ENCODE measurements at places on chromosomes 4 and X.
A peak's percentile ranks its signal among the peaks of the same experiment; 100 is the strongest.

DNA sequence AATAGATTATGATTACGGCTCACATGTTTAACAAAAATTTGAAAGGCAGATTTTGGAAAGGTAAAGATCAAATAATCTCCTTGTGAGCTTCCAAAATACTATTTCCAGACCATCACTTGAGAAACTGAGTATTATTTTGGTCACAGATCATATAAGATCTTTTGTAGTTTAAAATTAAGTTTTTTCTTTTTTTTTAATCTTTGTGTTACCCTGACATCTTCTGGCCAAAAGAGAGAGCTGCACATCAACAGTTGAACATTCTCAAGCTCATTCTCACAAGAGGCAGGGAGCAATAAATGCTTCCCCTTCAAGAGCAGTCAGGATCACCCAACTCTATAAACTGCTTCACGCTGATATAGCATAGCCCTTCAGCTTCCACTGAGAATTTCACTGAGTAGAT, 15.9 kb downstream of the TMEM192 start:
- peak; percentile 36 for DNase-seq

DNA sequence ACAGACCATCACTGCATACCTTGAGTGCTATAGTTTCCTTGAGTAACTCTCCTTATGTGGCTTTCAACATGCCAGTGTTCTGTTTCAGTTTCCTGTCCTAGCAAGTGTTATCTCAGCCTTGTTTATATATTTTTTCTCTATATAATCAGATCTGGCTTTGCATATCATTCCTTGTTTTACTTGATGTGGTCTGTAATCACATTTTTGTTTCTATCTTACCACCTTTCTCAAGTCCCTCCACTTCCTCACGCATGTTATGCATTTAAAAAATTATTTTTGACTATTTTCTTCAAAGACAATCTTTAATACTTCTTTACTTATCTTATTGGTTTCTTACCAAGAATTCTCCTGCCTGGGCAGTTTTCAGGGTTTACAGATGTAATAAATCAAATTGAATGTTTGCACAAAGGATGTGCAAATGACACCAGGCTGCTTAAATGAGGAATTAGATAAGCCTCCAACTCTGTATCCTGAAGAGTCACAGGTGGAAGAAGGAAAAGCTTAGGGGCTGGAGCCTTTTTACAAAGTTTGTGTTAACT, 351.2 kb downstream of the BMPR1B start:
- DNase-seq: no peak

- no peak for DNase-seq
These were observed 2.9 kb downstream of the STIM2 start for GRCh38 chr4:26863512-26863911.

GRCh38 chrX:16207634-16208033, 40.4 kb downstream of the MAGEB17 start:
- DNase-seq: no peak

DNA sequence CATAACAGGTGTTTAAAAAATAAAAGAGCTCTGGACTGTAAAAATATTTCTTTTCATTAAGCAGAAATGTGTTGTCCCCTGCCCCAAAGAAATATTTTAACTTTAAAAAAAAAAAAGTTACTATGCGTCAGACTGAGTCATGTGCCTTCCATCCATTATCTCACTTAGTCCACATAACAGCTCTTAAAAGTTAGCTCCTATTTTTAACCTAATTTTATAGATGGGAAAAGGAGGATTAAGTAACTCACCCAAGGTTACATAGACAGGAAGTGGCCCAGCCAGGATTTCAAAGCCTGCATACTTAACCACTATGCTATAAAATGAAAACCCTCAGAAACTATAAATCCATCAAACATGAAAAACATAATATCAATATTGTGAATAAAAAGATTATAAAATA, 97.7 kb downstream of the MANBA start:
- no peak for DNase-seq

DNA sequence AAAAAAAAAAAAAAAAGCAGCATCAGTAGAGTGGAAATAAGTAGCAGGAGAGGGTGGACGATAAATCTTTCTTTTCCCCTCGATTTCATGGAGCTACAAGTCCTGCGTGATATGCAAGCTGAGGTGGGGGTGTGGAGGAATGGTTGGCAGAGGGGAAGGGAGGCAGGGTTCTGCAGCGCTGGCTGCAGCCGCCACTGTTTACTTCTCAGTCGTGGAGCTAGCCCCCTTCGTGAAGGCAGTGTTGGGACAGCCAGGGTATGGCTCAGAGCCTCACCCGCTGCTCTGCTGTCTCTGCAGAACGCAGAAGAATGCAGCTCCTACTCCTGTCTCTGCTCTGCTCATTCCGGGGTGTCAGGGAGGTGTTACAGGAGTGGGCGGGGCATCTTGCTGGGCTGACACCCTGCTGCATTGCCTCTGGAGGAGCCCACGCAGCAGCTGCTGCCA, 140.6 kb downstream of the GPM6A start:
- peak; percentile 34 for DNase-seq

DNA sequence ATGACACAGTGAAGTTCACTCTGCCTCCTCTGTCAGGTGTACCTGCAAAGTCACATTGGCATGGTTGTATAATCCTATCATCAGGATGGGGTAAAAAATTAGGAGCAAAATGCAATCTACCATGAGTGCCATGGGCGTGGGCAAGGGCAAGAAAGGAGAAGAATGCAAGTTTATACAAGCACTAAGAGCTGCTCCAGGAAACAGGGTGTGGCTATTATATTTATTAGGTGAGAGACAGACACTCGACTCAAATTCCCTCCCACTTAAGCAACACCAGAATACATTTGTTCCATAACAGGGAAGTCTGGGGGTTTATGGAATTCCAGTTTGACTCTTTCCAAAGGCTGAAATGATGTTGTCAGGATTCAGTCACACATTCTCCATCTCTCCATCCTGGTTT, 378.8 kb downstream of the BCOR start:
- DNase-seq: no peak

DNA sequence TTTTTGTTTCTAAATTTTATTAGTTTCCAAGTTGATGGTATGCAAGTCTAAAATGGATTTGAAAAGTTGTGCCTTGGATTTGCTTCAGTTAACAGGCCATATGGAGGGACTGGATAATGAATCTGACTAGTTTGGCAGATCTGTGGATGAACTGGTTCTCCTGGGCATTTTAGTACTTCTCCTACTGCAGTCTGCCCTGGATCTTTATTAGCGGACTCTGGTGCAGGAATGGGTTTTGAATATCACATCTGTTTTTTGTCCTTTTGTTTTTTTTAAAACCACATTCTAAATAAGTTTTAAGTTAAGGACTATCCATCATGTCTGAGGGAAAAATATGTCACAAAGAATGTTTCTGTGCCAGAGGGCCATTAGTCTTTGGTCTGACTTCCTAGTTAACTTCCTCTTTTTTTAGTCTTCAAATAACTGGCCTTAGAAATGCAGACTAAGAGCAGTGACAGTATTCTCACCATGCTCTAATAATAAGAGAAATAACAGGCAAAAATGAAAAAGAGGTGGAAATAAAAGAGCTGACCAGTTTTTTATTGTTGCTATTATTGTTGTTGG, 13.9 kb upstream of the DCK start:
- DNase-seq: no peak

- DNase-seq: no peak
These were observed 26.1 kb downstream of the RNF4 start for GRCh38 chr4:2494992-2495391.

- DNase-seq: peak; percentile 20
These were observed 1.9 kb downstream of the STK26 start for GRCh38 chrX:132025041-132025440.

DNA sequence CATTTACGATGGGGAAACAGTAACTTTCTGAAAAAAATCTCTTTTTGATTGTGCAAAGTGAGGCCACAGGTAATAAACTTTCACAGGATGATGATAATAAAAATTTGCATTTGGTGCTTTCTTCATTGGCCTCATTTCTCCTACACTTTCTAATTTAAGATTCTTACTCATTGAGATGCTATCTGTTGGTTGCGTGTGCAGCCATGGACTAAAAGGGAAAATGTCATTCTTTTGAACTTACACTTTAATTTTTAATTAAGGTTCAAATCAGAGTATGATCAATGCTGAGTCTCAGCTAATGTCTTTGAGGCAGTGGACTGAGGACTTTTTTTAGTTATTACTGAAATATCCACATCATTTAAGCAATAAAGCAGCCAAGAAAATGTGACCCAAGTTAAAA, 87.6 kb downstream of the SEL1L3 start:
- DNase-seq: no peak

DNA sequence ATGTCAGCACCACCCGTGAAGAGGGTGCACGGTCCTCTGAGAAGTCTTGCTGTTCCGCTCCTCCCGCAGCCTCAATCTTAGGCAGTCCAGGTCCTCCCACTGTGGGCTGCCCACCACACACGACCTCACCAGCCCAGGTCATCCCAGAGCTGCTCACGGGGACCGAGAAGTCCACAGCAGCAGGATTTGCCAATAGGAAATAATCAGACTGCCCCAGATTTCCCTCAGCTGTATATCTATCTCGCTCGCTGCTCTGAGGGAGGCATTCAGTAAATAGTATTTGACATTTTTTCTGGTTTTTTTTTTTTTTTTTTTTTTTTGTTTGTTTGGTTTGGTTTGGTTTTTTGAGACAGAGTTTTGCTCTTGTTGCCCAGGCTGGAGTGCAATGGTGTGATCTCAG, 83.8 kb downstream of the STOX2 start:
- no peak for DNase-seq

DNA sequence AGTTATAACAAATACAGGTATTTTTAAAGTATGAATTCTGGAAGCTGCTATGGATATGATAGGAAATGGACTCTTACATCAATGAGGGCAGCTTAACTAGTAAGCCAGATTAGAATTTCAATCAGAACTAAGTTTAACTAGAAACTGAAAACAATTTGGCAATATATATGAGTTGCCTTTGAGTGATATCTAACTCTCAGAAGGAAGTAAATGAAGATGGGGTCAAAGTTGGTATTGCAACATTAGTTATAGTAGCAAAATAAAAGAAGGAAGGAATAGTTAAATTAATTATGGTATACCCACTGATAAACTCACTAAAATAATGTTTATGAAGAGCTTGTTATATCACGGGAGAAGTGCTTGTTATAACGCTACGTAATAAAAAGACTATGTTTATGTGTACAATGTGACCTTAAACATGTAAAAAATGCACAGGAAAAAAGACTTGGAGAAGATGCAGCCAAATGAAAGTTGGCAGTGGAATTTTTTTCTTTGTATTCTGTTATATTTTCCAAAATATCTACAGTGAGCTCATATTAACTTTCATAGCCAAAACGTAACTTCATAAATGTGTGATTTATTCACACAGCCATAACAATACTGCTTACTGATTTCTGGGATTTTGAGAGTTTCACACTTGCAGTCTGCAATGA, 34.5 kb downstream of the PHKA2 start:
- no peak for DNase-seq

DNA sequence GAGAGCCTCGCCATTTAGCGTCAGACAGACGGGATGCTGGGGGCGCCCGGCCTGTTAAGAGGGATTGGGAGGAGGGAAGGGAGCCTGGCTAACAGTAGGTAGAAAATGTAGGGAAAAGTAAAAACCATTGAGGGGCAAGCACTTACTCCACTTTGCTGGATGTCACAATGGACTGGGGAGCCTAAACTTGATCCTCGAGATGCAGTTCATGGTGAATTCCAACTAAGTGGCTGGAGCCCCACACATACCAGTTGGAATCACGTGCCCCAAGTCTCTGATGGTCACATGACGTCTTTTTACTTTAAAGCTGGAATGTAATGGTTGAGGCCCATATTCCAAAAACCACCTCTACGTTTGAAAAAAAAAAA, 1.5 kb downstream of the PLS3 start:
- DNase-seq: no peak

DNA sequence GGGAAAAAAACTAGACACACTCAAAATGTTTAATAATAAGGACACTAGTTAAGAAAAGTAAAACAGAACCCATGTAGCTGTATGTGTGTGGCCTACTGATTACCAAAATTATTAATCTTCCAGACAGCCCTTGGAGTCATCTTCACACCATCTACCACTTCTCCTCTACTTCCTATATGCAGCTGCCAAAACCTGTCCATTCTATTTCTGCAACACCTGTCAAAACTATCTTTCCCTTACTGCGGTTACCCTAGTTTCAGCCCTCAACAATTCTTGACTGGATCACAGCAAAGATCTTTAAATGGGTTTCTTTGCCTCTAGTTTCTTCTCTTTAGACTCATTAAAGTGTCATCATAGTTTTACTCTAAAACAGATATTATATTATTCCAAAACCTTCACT, 72.6 kb downstream of the GPR82 start:
- no peak for DNase-seq

DNA sequence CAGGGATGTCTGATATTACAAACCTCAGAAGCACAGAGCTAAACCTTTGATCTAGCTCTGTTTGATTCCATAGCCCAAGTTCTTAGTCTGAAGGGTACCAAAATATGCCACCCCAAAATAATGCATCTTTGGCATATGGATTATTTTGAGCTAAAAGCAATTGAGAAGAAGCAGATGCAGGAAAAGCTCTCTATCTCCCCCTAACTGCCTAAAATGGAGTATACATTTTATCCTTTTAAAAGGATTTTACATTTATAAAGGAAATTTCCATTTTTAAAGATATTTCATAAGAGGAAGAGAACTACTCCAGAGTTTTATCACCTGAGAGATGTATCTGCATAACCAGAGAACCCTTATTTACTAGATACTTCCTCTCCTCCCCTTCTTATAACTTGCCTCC, 158.7 kb downstream of the ZNF674 start:
- DNase-seq: no peak

- DNase-seq: peak; percentile 25
These were observed 147.7 kb downstream of the SH3KBP1 start for GRCh38 chrX:19739683-19740082.

- DNase-seq: no peak
These were observed 931.1 kb upstream of the TENM3 start for GRCh38 chr4:181312066-181312465.

- no peak for DNase-seq
These were observed 141.9 kb downstream of the MID1IP1 start for GRCh38 chrX:38943120-38943519.

GRCh38 chr4:158624889-158625478, 46.7 kb downstream of the C4orf46 start:
- peak; percentile 7 for DNase-seq

DNA sequence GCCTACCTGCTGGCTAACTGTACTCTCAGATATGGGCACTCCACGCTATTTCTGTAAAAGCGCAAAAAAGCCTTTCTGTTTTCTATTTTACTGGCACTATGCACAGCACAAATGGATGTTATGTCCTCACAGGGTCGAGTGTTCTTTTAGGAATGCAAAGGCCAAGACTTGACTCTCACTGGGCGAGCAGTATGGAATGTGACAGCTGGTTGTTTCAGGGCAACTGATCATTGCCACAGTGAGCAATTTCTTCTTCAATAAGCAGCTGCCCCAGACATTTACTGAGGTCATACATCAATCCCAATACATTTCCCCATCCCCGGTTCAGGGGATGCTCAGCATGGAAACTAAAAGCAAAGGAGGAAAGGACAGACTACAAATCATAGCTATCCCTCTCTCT, 58.2 kb downstream of the PDE5A start:
- DNase-seq: peak; percentile 30

DNA sequence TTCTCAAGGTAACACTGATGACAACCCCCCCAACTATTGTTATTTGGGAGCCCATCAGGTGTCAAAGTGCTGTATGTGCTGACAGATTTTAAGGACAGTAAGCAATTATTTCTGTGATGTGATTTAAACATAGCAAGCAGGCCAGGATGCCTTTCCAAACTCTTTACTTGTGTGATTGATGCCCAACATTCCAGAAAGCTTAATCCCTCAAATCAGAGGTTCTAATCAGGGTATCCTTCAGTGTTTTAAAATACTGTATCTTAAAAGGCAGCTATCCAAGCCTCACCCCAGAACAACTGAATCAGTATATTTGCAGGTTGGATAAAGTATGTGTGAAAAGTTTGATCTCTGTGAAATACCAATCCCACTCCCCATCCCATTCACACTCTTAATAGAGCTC, 119.7 kb downstream of the GASK1B start:
- DNase-seq: no peak
